OCI-LY7 (cell line): ENCODE measurements at places on chromosomes 6 and 20.

DNA sequence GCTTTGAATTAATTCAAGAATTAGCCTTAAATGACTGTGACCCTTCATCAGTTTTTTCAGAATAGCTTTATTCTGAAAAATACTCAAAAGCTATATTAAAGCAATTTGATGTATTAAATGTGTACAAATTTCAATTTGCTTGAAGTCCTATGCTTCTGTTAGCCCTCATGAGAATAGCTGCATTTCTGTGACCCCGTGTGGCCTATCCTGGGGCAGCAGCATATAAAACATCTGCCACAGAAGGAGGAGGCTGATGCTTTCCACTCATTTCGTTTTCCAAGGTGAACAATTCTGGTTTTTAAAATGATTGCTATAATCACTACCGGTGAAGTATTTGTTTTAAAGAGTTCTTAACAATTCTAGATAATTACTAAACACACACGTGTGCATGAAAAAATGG is 360.3 kb downstream of the BTBD9 start:
- no peak for DNase-seq

DNA sequence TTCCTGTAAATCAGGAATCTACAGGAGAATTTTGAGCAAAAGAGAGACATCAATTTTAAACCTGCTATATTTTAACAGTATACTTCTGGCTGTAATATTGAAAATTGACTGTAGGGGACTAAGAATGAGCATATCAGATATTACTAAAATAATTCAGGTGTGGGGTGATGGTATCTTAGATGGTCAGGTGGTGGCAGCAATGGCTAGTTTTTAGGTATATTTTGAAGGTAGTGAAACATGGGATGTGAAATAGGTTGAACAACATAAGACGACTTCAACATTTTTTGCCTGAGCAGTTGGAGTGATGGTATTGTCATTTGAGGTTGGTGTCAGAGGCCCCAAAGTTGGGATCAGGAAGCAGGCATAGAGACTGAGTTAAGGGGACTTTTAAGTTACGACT is 32.1 kb downstream of the FAM83B start:
- no peak for DNase-seq

- DNase-seq: no peak
Observed at GRCh38 chr6:168959696-168960095, 293.9 kb downstream of the THBS2 start.

GRCh38 chr20:45300961-45301360 is 5.7 kb upstream of the RBPJL start:
- peak; percentile 37 for DNase-seq

DNA sequence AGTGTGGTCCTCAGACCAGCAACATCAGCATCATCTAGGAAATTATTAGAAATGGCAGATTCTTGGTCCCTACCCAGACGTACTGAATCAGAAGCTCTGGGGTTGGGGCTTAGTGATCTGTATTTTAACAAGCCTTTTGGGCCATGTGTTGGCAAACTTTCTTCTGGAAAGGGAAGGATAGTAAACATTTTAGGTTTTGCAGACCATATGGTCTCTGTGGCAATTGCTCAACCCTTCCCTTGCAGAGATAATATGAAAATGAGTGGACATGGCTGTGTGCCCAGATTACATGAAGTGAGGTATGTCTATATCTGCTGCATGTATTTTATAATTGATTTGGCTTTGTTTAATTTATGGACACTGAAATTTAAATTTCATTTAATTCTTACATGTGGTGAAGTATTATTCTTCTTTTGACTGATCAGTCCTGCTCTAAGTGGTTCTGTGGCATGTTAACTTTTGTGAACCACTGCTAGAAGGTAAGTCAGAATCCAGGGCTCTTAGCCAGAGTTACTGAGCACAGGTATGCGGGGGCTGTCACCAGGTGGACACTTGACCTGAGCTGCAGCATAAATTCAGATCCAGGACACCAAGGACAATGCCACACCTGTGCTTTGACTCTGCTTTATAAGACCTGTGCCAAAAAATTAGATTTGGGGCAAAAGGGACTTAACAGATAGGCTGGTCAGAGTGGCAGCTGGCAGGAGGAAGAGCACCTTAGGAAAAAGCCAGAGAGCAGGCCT is 43.2 kb downstream of the LY86 start:
- DNase-seq: no peak

DNA sequence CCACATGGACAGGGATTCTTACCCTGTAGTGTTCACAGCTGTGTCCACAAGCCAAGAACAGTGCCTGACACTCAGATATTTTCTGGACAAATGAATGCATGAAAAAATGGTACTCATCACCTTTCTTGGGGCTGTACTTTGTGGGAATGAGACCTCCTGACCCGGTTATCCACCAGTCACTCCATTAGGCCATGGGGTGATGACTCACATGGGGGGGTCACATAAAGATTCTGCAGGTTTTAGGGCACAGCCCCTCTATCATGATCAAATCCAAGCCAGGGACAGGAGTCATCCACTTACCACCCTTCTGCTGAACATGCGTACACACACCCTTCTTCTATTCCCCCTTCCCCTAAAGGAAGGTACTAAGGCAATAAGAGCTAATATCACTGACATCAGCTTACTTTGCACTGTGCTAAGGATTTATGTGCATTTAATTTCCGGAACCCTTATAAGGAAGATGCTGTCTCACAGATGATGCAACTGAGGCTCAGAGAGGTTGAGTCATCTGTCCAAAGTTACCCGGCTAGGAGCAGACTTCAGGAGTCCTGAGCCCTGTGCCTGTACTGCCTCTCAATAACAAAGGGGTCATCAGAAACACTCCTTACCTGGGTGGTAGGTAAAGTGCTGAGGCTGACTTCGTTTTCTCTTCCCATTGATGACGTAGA is 107.8 kb downstream of the NFATC2 start:
- DNase-seq: no peak

DNA sequence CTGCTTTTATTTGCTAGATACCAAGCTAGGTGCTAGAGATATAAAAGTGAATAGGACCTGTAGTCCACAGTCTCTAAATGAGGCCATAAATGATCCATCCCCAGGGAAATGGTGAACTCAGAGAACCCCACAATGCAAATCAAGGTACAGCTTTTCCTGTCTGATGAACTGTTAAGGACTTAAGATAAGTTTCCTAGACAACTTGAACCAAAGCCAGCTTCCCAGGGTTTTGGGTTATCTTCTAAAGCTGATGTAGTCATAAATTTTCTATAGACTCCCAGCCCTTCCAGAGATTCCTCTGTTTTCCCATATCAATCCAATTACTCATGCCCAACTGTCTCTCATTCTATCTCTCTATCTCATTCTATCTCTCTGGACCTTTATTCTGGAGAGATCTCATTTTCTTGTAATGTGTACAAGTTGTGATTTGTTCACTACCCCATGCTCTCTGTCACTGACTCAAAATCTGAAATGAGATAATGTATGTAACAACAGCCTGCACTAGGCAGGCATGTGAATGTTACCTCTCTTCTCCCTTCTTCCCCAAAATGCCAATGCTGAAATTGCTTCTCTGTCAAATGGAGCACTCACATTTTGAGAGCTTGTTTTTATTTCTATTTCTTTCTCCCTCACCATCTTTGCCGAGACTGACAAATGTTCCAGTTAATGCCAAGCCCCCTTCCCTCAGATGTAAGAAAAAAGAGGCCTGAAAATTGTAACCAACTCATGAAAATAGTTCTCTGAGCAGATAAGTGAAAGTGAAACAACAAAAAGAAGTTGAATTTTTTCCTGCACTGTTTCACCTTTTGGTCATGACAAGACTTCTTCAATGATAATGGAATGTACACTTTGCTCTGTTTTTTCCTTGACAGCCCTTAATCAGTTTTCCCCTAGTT is 279.9 kb downstream of the SLC35F1 start:
- DNase-seq: no peak

DNA sequence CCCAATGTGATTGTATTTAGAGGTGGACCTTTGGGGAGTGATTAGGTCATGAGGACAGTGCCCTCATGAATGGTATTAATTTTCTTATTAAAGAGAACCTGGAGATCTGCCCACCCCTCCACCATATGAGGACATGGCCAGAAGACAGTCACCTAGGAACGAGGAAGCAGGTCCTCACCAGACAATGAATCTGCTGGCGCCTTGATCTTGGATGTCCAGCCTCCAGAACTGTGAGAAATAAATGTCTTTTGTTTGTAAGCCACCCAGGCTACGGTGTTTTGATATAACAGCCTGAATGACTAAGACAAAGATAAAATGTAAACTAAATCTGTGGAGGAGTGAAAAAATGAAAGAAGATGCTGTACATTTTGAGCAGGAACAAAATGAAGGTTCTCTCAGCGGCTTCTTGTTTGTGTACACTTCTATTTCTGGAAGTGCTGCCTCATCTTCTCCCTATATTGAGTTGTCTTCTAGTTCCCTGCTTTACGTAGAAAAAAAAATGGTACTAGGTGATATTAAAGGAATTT is 1.5 kb upstream of the IPCEF1 start:
- no peak for DNase-seq

DNA sequence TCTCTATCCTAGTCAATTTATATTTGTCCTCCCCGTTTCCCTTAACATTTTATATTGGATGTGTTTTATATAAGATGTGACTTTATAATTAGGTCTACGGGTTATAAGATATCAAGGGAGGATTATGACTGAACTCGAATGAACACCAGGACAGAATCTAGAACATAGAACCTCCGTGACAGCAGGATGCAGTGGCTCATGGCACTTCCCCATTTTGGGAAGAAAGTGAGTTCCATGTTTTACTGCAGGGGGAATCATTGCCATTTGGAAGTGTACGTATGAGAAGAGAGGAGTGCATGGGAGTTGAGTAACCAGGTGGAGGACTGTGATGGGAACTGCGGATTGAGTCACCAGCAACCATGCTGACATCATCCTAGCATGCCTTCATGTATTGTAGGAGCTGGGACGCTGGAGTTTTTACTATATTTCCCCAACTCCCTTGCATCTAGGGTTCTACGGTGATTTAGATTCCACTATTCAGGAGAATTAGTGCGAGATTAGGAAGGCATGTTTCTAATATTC is 56.1 kb upstream of the FOXC1 start:
- no peak for DNase-seq

DNA sequence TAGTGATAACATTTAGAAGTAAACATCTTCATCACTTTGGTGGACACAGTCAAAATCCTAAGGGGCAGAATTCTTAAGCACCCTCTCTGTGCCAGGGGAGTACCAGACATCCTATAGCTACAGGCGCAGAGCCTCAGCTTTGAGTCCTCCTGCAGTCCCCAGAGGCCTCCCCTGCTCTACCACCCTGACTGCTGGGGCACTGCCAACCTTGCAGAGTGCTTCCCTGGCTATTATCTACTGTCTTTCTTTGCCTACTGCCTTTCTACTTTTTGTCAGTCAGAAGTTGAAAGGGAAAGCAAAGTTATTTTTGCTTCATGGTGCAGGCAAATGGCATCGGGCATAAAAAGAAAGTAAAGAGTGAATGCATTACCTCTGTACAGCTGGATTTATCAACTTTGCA is 80.1 kb downstream of the AIG1 start:
- no peak for DNase-seq

GRCh38 chr6:159646733-159647132 is 46.3 kb downstream of the SOD2 start:
- DNase-seq: no peak

- DNase-seq: no peak
Observed at GRCh38 chr6:42720739-42721138, 1.7 kb downstream of the PRPH2 start.

- DNase-seq: peak; percentile 37
Observed at GRCh38 chr6:160534050-160534696, 129.9 kb downstream of the LPA start.

- DNase-seq: peak; percentile 58
Observed at GRCh38 chr20:33521461-33521860, 31.6 kb downstream of the CBFA2T2 start.

GRCh38 chr6:36071714-36072113 is 44.1 kb downstream of the MAPK14 start:
- no peak for DNase-seq

DNA sequence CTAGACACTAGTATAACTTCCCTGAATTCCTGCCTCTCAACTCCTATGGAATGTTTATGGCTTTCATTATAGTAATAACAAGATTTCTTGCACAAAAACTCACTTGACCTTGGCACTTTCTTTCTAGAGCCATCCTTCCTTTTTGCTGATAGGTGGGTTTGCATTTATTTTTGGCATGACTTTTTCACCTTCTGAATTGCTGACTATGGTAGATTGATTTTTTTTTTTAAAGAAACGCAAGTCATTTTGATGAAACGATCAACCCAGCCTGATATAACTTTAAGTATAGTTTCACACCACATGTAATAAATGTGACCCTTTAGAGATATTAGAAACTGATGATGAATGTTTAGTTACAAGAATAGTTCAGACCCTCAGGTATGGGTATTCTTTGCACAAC is 61.8 kb downstream of the BMP6 start:
- DNase-seq: no peak

GRCh38 chr20:51420111-51420510 is 122.4 kb downstream of the NFATC2 start:
- DNase-seq: no peak

- DNase-seq: no peak
Observed at GRCh38 chr6:115817161-115817560, 243.5 kb downstream of the FRK start.

DNA sequence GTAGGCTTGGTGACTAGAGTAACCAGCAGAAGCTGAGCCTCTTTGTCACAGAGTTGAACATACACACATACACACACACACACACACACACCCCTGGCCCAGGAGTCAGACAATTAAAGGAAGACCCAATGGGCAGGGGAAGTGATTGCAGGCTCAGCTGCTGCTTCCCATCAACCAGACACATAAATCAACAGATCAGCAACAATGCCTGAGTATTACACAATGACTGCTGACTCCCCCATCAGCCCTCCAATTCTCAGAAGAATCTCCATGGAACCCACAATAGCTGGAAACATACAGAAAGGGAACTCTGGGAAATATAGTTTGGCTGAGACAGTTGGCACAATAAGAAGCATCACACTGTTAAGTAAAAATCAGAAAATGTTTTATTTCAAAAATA is 270.4 kb upstream of the PLCB4 start:
- no peak for DNase-seq

GRCh38 chr20:43812216-43812615 is 85.4 kb upstream of the GTSF1L start:
- no peak for DNase-seq

- no peak for DNase-seq
Observed at GRCh38 chr6:24355393-24355792, 2.5 kb downstream of the DCDC2 start.

DNA sequence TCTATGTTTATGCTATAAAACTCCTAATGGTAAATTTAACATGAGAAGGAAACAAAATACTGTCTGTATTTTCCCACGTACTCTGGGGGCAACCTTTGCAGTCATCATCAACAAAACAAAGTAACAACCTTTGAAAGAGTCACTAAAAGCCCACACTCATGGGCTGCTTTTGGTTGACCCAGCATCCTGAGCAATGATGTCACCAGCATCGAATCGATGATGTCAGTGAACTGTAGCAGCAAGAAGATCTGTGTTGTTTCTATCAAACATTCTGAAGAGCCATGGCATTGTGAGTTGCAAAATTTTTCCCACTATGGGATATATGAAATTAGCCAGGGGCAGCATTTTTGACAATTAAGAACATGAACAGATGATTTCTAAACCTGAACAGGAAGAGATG is 300.1 kb downstream of the HIVEP2 start:
- no peak for DNase-seq
